Naive thymus-derived CD4-positive, alpha-beta T cell (primary cell): ENCODE measurements at places on chromosomes 11 and 22. TPM values are rescaled to one million over a fixed set of nuclear protein-coding genes. Genes with fewer than 3 reads are reported as not detected.

GRCh38 chr22:19047993-19048392 is 74.2 kb downstream of the DGCR2 start:
- H3K27me3 ChIP-seq: no peaks in the 10 kb centered on the region
- no peak for DNase-seq
- no peak overlapping the region for H3K4me3 ChIP-seq

GRCh38 chr22:49138250-49138790 is 689.4 kb downstream of the BRD1 start:
- H3K4me1 ChIP-seq: no peaks in the 10 kb centered on the region
- H3K27me3 ChIP-seq: no peaks in the 10 kb centered on the region
- no peak overlapping the region for H3K27ac ChIP-seq
- H3K4me3 ChIP-seq: no peak overlapping the region

DNA sequence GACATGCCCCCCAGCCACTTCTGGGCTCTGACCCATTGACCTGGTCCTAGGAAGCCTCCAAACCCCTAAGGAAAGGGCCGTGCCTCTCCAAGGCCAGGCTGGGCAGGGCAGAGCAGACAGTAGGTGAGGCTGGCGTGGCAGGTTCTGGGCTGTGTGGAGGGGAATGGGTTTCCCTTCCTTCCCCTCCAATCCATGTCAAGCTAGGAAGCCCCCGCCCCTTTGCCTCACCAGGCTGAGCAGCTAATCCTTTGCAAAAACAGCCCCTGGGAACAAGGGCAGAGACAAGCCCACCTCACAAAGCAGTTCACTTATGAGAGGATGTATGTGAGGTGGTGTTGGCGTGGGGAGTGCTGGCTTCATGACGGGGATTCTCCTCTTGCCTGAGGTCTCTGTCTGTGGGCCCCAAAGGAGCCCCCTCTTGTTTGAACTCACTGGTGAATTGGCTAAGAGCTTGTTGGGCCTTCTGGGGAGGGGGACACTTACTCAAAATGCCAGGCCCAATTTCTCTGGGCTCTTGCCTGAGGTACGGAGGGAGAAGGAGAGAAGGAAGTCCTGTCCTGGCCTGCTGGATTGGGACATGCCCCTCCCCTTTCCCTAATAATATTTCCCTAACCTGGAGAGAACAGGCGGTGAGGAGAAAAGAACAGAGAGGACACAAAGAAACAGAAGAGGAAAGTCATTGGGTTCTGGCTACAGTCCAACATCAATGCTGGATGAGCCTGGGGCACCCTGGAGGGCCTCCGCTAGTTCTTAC is 1.6 kb upstream of the TRIM29 start:
- no peak overlapping the region for H3K27ac ChIP-seq
- no peaks in the 10 kb centered on the region for H3K36me3 ChIP-seq
- no peak for DNase-seq
- H3K4me3 ChIP-seq: no peak overlapping the region
- no peaks in the 10 kb centered on the region for H3K27me3 ChIP-seq

DNA sequence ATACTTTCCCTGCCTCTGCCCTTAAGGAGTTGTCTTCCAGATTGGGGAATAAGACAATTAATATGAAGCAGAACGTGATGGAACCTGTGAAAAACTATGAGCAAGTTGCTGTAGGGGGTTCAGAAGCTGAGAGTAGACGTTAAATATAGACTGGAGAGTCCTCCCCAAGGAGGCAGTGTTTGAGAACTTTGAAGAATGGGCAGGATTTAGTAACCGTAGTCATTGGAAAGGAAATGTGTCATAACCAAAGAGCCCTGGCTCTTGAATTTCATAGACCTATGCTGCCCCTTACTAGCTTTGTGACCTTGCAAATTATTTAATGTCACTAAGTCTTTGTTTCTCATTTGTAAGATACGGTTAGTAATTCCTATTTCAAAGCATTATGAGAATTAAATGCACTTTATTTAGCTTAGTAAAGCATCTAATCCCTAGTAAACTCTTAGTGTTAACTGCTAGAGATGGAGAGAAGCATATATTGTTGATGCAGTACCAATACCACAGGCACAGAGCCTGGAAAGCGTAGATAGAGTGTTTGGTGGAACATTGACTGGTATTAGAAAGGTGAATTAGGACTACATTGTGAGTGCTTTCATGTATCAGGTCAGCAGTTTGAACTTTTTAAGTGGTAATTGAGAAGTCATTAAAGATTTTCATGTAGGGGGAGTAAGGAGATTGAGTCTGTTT is 54.1 kb downstream of the MCAM start:
- no peak for DNase-seq
- H3K4me3 ChIP-seq: peak overlapping the region; percentile 22
- no peaks in the 10 kb centered on the region for H3K27me3 ChIP-seq
- no peaks in the 10 kb centered on the region for H3K36me3 ChIP-seq
- H3K27ac ChIP-seq: peak overlapping the region; percentile 56

DNA sequence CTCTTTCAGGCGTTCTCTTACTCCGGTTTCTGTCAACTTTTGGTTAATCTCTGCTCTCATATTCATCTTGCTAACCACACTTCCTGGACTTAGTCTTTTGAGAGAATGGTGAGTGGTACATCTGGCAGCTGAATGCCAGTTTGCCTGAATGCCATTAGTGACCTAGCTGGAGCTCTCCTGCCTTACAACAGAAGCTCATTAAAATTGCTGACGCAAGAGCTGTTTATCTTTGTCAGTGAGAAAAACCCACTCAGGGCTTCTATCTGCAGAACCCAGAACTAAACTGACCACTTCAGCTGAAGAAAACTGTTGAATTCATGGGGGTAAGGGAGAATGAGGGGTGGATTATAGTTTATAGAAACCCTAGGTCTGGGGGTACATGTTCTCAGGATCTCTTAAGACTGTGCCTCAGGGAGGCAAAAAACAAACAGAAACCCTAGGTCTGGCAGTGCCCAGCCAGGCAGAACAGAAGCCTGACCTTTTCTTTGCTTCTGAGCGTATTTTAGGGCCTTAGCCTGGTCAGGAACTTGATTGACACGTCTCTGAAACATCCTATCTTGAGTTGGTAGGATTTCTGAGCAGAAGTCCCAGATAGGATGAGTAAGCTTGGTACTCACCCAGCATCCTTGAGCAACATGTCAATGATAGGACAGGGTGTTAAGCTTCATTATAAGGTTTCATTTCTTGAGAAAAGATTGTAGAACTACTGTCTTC is 52.8 kb upstream of the YWHAH start:
- no peak overlapping the region for H3K27ac ChIP-seq
- no peaks in the 10 kb centered on the region for H3K4me1 ChIP-seq
- H3K4me3 ChIP-seq: no peak overlapping the region
- H3K36me3 ChIP-seq: peaks cover 4% of the 10 kb centered on the region
- no peak for DNase-seq
- no peaks in the 10 kb centered on the region for H3K27me3 ChIP-seq

DNA sequence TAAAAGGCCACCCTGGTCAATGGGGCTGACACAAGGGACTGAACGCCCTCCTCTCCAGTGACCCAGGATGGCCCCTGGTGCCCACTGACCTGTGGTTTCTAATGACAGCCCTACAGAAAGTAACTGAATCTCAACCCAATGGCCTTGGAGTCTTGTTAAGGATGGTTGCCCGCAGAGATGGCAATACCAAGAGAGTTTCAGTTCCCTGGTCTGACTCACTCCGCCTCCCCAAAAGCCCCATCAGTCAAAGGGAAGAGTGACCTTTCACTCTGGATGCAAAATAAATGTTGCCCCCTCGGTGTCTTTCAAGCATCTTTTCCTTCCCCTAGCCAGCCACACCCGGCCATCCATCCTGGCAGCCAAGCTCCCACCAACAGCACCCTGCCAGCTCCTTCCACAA is 57.7 kb upstream of the ISX start:
- no peak for DNase-seq
- H3K27me3 ChIP-seq: no peaks in the 10 kb centered on the region
- H3K4me1 ChIP-seq: no peaks in the 10 kb centered on the region
- no peak overlapping the region for H3K27ac ChIP-seq
- no peak overlapping the region for H3K4me3 ChIP-seq

- no peak overlapping the region for H3K27ac ChIP-seq
- no peaks in the 10 kb centered on the region for H3K36me3 ChIP-seq
- no peak overlapping the region for H3K4me3 ChIP-seq
- no peaks in the 10 kb centered on the region for H3K4me1 ChIP-seq
These were observed 646.0 kb downstream of the TBC1D22A start for GRCh38 chr22:47408409-47408808.

GRCh38 chr11:35049859-35050531 is 89.0 kb upstream of the CD44 start:
- peak overlapping the region; percentile 69 for H3K27ac ChIP-seq
- no peaks in the 10 kb centered on the region for H3K36me3 ChIP-seq
- H3K27me3 ChIP-seq: no peaks in the 10 kb centered on the region
- peaks cover 61% of the 10 kb centered on the region for H3K4me1 ChIP-seq

DNA sequence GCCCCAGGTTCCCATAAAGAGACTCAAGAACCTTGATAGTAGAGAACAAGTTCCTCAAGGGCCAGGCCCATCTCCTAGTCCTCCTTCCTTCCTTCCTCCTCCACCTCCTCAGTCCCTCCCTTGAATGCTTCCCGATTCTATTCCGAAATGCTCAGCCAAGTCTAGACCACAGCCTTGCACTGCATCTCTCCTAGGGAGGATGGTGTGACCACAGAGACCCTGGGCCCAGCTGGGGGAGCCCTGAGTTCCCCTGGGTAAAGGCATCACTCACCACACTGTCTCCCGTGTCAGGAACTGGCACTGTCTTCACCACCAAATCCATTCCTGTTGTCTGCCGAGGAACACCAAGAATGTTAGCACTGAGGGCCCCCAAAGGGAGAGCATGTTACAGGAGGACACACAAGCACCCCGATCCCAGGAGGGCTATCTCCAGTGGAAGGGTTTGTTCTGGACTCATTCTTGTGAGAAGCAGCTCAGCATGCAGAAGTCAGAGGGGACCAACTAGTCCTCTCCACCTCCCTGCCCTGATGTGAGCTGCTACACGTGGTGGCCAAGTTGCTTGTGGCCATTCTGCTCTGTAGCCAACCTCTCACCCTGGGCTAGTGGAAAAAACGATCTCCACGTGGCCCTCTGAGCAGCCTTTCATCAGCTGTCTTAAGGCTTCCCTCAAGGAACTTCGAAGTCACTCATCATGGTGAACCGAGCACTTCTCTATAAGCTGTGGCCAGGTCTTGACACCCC is 8.7 kb downstream of the IFT27 start:
- H3K4me1 ChIP-seq: no peaks in the 10 kb centered on the region
- H3K4me3 ChIP-seq: no peak overlapping the region
- H3K27ac ChIP-seq: no peak overlapping the region

GRCh38 chr11:77062924-77063323 is 3.8 kb upstream of the CAPN5 start:
- no peaks in the 10 kb centered on the region for H3K36me3 ChIP-seq
- no peak overlapping the region for H3K4me3 ChIP-seq
- H3K27me3 ChIP-seq: no peaks in the 10 kb centered on the region
- no peak for DNase-seq
- peaks cover 7% of the 10 kb centered on the region for H3K4me1 ChIP-seq

DNA sequence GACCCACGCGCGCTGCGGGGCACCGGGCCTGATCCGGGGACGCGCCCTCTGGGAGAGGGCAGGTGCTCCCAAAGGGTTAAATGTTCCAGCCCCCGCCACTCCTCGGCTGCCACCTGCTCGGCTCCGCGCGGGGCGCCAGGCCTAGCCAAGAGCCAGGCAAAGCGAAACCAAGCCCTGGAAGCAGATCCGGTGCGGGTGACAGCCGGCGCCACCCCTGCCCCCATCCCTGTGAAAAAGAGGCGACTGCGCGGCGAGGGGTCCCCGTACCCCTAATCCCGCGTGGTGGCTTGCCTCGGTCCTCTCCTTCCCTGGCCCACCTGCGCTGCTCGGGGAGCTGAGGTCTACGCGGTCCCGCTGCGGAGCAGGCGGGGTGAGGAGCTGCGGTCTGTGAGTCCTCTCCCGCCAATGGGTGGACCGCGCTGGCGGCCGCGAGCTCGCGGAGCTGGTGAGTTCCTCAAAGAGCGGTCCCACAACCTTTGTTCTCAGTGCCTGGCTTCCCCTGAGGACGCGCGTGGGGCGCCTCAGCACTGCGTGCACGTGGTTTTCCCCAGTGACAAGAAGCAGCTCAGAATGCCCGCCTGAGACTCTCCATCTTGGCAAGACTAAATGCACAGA is at the start of gene ME3:
Gene ME3, minus strand, starts transcription at position 610 of the 615 bp plus-strand sequence.
- no peaks in the 10 kb centered on the region for H3K4me1 ChIP-seq
- H3K27ac ChIP-seq: peak within 1 kb of the TSS; percentile 54
- no peaks in the 10 kb centered on the region for H3K27me3 ChIP-seq
- peak; percentile 57 for DNase-seq
- H3K36me3 ChIP-seq: no peaks in the 10 kb centered on the region
- peak within 1 kb of the TSS; percentile 68 for H3K4me3 ChIP-seq

- no peaks in the 10 kb centered on the region for H3K36me3 ChIP-seq
- H3K4me1 ChIP-seq: peaks cover 34% of the 10 kb centered on the region
- peak; percentile 36 for DNase-seq
- H3K27me3 ChIP-seq: no peaks in the 10 kb centered on the region
- H3K4me3 ChIP-seq: peak overlapping the region; percentile 61
- peak overlapping the region; percentile 74 for H3K27ac ChIP-seq
These were observed 2.2 kb downstream of the BCR start for GRCh38 chr22:23182309-23183060.

DNA sequence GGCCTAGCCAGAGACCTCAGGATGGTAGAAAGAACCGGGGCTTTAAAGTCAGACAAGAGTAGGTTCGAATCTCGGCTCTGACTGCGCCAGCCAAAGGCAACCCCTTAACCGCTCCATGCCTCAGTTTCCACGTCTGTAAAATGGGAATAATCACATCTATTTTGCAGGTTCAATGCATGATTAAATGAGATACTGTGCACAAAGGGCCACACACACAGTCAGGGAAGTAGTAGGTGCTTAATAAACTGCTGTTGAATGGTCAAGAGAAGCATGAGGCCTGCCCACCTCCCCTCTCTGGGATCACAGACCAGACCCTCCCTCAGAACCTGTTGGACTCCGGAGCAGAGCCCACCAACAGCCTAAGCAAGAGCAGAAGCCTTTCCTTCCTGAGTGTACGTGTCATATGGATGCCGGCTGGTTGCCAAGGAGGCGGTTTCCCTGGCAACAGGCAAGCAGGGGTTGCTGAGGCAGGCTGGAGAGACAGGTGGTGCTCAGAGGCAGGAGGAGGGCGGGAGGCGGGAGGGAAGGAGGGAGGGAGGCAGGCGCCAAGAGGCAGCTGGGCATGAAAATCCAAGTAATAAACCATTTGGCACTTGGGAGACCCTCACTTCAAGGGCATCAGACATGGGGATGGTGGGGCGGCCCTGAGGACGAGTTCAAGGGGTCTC is 43.9 kb downstream of the NFAM1 start:
- DNase-seq: no peak
- no peaks in the 10 kb centered on the region for H3K27me3 ChIP-seq
- H3K4me1 ChIP-seq: no peaks in the 10 kb centered on the region
- H3K27ac ChIP-seq: no peak overlapping the region
- no peak overlapping the region for H3K4me3 ChIP-seq

SLC22A6 gene
- not detected in 2 replicates for total RNA-seq

OTOG gene
- not detected for total RNA-seq

STK33 gene
- 0.61 TPM for total RNA-seq

VPREB3 gene
- 0.74 TPM for total RNA-seq

KDM4E gene
- total RNA-seq: not detected in 2 replicates

MRGPRX3 gene
- total RNA-seq: not detected

LRRC32 gene
- total RNA-seq: not detected

PACSIN3 gene
- total RNA-seq: 2.8 and 4.3 TPM in 2 replicates

OR4D10 gene
- not detected for total RNA-seq

SMTNL1 gene
- not detected in 2 replicates for total RNA-seq

MISFA gene
- 2.2 and 3.9 TPM in 2 replicates for total RNA-seq

QSER1 gene
- 14.7 TPM for total RNA-seq
